ENCODE measurements at places on chromosomes 4 and X. TPM values are rescaled to one million over a fixed set of nuclear protein-coding genes. Genes with fewer than 3 reads are reported as not detected.
A peak's percentile ranks its signal among the peaks of the same experiment; 100 is the strongest.

GRCh38 chr4:102196221-102196620, 149.1 kb downstream of the SLC39A8 start:
- H3K36me3 ChIP-seq: no peaks in the 10 kb centered on the region
- no peak overlapping the region for H3K27ac ChIP-seq
- H3K27me3 ChIP-seq: no peaks in the 10 kb centered on the region
- H3K4me3 ChIP-seq: no peak overlapping the region

DNA sequence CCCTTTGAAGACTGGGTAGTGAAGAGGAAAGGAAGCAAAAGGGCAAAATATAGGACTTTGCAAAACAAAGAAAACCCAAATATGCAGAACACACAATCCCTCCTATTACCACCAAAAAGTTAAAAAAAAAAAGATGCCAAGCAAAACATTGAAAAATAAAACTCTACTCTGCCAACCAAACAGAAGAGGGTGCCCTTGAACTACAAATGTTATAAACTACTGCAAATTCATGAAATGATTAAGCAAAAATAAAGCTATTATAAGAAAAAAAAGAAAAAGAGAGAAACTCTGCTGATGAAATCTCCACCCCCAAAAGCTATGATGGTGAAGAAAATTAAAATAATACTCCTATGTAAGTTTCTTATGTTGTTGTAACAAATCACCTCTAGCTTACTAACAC, 168.5 kb upstream of the STK26 start:
- no peaks in the 10 kb centered on the region for H3K4me1 ChIP-seq
- no peak overlapping the region for H3K4me3 ChIP-seq
- DNase-seq: no peak
- no peak overlapping the region for H3K27ac ChIP-seq

DNA sequence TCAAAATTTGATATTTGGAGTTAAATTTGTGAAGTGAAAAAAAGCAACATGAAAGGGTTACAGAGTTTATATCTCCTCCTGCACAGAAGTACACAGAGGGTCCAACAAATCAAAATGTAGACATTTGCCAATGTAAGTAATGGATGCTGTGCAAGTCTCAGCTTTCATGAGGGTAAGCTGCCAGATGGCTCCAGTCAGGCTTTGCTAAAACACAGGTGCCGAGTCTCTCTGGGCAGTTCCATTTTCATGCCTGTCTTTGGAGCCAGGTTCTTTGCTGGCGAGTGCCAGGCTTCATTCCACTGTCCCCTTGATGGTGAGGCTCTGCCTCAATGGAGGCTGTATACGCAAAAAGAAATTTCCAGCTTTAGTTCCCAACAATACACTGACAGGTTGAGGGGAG, 27.9 kb downstream of the SLC4A4 start:
- no peaks in the 10 kb centered on the region for H3K36me3 ChIP-seq
- no peak for DNase-seq
- H3K27ac ChIP-seq: no peak overlapping the region
- H3K4me3 ChIP-seq: no peak overlapping the region

DNA sequence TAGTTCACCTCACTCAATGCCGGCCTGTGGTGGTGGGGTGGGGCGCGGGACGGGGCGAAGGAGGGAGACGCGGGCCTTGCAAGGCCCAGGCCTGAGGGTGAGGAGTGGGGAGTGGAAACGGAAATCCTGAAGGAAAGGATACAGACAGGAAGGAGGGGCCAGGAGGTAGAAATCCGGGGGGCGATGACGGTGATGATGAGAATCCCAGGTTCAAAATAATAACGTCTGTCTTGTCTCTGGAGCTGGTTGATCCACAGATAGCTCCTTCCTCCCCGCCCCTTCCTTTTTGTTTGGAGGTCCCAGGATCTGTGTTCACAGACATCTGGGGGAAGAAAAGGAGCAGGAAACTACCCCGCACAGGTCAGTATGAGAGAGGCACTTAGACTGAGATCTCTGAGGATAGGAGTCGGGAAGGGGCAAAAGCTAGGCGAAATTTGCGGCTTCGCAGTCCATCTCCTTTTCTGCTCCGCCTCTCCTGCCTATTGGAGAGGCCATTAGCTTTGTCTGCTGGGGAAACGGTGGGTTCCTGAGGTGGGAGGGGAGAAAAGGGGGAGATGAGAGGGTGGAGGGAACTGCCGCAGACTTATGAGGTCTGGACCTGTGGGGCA, 746 bp downstream of the TCEAL7 start:
- peaks cover 7% of the 10 kb centered on the region for H3K27me3 ChIP-seq
- no peaks in the 10 kb centered on the region for H3K36me3 ChIP-seq
- H3K4me3 ChIP-seq: peak overlapping the region; percentile 55

DNA sequence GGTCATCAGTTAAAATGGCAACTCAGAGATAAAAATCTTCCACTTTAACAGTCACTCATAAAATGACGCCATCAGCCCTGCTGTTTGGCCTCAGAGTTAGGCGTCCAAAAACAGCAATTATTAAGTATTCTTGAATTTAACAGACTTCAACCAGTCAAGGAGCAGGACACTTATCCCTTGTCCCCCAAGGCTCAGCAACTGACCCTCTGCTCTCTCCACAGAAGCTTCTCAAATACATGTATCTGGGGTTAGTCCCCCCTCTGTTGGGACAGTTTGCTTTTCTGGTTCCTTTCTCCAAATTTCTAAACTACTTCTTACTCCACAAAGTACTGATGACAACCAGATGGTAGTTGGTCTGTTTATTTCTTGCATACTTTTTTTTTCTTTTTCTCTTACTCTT, 54.4 kb downstream of the SOD3 start:
- H3K4me1 ChIP-seq: peaks cover 14% of the 10 kb centered on the region
- no peak overlapping the region for H3K4me3 ChIP-seq
- DNase-seq: no peak
- no peaks in the 10 kb centered on the region for H3K27me3 ChIP-seq

- no peaks in the 10 kb centered on the region for H3K36me3 ChIP-seq
- DNase-seq: no peak
- H3K4me1 ChIP-seq: no peaks in the 10 kb centered on the region
- no peak overlapping the region for H3K27ac ChIP-seq
- H3K4me3 ChIP-seq: no peak overlapping the region
These were observed 38.1 kb upstream of the STIM2 start for GRCh38 chr4:26822546-26822945.

DNA sequence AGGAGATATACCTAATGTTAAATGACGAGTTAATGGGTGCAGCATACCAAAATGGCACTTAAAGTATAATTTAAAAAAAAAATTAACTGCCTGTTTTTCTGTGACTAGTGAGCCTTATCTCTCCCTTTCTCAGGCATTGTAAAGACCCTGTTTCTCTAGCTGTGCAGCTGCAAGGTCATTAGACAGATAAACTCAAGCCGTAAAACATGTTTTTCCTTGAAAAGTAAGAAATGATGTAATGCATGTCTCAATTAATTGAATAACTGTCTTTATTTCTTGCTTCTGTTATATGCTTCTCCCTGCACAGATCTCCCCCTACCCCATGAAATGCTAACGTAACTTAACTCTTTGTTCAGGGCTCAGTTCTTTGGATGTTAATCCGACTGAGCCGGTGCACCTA, 10.5 kb downstream of the TBC1D19 start:
- no peak overlapping the region for H3K27ac ChIP-seq
- no peak overlapping the region for H3K4me3 ChIP-seq
- no peaks in the 10 kb centered on the region for H3K36me3 ChIP-seq
- no peak for DNase-seq
- H3K4me1 ChIP-seq: no peaks in the 10 kb centered on the region

DNA sequence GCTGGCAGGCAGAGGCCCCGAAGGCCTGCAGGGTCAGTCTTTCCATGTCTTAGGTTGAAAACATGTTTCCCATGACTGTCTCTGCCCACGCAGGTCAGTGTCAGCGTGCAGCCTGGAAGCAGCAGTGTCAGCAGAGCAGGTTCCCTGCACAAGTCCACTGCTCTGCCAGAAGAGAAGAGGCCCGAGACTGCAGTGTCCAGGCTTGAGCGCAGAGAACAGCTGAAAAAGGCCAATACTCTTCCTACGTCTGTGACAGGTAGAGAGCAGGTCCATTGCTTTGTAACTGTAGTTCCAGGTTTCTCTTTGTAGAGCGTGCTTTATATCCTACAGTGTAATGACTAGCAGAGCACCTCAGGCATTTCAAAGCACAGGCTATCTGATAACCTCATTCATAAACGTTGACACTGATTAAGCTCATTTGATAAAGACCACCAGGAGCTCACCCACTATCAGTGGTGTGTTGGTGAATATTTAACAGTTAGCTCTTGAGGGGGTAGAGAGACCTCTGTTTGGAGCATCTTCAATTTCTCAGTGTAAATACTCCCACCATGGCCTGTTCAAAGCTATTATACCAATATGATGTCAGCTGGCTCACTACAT, 63.2 kb downstream of the AASDH start:
- H3K4me3 ChIP-seq: no peak overlapping the region
- H3K36me3 ChIP-seq: peaks cover 18% of the 10 kb centered on the region
- DNase-seq: no peak
- H3K27me3 ChIP-seq: no peaks in the 10 kb centered on the region

Gene SRPX
- 10.9 TPM for polyA plus RNA-seq

Gene BTC
- 0.84 TPM for polyA plus RNA-seq

Gene MAGEB2
- not detected for polyA plus RNA-seq

Gene SOX3
- polyA plus RNA-seq: 4.4 TPM

Gene MEPE
- not detected for polyA plus RNA-seq

Gene ARL9
- polyA plus RNA-seq: 3.1 TPM

Gene KCNE5
- 67.8 TPM for polyA plus RNA-seq

Measured in spinal cord (tissue), 10 donors.